Esophagus squamous epithelium (tissue), 5 donors: ENCODE measurements at places on chromosomes 12 and 14.

- DNase-seq: no peak
Measured at GRCh38 chr12:113933201-113933786, 32.8 kb downstream of the RBM19 start.

DNA sequence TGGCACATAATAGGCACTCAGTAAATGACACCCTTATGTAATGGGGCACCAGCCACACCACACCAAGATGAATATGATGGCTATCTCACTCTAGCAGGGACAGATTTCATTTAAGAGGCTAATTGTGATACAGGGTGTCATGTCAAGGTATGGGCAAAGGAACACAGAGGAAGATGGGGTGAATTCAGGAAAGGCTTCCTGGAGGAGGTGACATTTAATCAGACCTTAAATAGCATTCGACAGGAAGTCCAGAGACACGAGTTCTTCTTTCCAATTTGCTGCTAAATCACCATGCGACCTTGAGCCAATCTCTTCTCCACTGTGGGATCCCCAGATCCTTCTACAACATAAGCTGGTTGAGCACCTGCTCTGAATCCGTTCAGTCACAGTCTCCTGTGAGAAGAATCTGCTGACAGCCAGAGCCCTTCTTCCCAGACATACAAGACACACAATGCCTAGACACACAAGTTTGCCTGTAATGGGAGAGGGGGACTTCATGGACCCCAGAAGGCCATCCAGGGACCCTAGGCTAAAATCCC lies 1.5 kb upstream of the DTX1 start:
- no peak for DNase-seq

GRCh38 chr14:95521001-95521400 lies 4.6 kb upstream of the SYNE3 start:
- DNase-seq: no peak

- DNase-seq: no peak
Measured at GRCh38 chr14:65074449-65075150, 27.7 kb downstream of the MAX start.
